ENCODE measurements at places on chromosomes 7 and 10.

DNA sequence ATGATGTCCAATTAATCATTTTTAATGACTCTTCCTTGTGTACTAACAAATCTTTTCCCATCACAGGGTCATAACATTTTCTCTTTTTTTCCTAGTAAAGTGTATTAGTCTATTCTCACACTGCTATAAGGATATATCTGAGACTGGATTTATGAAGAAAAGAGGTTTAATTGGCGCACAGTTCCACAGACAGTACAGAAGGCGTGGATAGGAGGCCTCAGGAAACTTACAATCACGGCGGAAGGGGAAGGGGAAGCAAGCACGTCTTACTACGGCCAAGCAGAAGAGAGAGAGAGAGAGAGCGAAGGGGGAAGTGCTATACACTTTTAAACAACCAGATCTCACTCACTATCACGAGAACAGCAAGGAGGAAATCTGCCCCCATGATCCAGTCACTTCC, 359.4 kb upstream of the NFE2L3 start:
- no peak for DNase-seq

DNA sequence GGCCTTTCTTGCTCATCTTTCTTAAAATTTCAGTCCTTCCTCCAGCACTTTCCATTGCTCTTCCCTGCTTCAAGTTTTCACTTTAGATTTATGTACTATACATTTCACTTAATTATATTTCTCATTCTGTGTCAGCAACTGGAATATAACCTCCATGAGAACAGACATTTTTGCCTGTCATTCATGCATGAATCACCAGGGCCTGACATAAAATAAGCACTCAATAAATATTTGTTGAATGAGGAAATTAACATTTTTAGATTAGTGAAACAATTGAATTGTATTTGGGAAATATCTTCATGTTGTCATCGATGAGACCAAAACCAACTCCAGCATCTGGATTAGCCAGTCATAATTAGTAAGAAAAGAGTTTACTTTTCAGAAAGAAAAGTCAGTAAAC, 6.1 kb downstream of the SAMD9L start:
- no peak for DNase-seq

GRCh38 chr7:48637382-48637781, 287.0 kb upstream of the CDC14C start:
- no peak for DNase-seq

- no peak for DNase-seq
Measured at GRCh38 chr10:30348378-30348776, 701 bp downstream of the MTPAP start.

DNA sequence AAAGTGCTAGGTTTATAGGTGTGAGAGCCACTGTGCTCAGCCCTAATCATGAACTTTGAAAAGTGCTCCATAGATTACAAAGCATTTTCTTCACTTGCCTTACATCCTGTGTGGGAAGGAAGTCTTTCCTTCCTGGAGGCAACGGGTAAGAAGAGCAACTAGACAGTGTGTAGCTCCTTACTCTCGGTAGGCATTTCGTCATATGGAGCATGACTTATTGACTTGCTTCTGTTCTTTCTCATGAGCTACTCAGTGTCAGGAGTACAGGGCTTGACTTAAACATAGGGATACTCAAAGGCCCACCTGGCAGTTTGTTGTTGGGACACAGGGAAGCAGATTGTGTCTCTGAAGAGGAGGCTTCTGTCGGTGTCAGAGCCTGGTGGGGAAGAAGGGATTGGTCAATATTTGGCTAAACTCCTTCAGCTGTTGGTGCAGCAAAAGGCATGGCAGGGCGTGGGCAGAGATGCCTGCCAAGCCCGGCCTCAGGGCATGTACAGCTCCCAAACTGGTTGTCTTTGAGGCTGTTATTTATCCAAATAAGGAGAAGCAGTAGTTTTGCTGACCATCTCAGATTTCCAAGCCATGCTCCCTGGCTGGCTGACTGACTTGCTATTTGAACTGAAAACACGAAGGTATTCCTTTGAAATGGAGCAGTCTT, 248.9 kb downstream of the KIAA1217 start:
- no peak for DNase-seq

DNA sequence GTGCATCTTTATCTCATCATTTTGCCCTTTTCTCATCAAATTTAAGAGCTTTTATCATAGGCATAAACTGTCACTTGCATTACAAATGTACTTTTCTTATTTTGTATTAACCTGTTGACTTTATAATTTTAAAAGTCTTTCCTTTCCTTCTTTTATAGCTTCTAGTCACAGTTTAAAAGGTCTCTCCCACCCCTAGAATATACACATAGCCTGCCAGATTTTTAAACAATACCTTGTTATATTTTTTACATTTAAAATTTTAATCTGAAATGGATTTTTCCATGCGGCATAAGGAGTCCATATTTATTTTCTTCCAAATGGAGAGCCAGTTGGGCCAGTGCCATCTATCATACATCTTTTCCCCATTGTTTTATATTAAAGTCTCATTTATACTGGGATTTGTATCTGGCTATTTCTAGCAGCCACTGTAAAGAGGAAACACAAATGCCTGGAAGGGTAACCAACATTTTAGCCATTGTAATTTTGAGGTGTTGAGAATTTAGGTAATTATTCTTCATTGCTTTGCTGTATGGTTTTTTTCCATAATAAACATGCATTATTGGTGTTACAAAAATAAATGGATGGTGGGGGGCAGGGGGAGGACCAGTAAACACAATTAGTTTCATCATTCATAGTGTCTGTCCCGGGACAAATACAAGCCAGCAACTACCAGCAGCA, 92.8 kb downstream of the CCDC71L start:
- no peak for DNase-seq

GRCh38 chr10:98436704-98437103, 10.0 kb downstream of the HPS1 start:
- DNase-seq: no peak

GRCh38 chr10:123726381-123726780, 60.2 kb downstream of the GPR26 start:
- DNase-seq: no peak

DNA sequence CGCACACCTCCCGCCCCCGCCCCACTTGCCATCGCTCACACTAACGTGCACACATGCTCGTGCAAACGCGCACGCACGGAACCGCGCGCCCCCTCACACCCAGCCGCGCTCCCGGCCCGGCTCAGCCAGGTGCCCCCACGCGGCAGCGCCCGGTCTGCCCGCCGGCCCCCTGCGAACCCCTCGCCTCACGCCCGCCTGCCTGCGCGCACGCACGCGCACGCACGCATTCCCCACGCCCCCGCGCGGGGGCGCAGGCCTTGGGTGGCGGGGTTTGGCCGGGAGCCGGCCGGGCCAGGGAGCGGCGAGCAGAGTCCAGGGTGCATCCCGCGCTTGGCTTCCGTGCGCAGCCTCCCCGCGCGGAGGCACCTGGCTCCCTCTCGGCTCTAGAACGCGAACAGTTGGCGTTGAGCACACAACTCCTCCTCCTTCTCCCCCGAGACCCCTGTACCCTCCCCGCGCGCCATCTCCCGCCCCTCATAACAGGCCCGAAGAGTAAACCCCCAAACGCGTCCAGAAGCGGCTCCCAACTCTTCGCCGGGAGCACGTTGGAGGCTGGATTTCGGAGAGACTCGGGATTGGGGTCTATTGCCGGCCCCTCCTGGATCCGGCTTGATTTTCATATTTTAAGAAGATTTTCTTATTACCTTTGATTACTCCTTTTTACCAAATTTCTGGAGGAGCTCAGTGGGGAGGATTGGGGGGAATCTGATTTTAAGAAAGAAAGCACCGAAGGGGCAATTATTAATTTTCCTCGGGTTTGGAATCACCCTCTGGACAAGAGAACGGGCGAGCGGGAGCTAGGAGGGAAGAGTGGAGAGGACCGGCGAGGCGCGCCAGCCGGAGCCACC, 527 bp upstream of the SORCS3 start:
- DNase-seq: no peak

GRCh38 chr10:131921184-131921583, 20.4 kb downstream of the PPP2R2D start:
- DNase-seq: no peak

DNA sequence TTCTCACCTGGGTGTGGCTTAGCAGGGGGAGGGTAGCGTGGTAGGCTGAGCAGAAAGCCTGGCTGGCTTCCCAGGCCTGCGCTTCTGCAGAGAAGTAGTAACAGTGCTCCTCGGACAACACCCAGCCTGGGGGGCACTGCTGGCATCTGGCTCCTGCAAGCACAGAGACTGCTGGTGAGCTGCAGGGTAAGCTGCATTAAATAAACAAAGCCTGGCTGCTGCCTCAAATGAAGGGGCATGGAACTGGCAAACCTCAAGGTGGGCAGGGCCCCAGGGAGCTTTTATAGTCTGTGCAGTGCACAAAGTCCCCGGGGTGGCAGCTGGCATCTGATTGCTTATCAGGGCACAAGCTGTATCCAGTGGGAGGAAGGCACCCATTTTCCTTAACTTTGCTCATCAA, 3.9 kb downstream of the KLRG2 start:
- no peak for DNase-seq

DNA sequence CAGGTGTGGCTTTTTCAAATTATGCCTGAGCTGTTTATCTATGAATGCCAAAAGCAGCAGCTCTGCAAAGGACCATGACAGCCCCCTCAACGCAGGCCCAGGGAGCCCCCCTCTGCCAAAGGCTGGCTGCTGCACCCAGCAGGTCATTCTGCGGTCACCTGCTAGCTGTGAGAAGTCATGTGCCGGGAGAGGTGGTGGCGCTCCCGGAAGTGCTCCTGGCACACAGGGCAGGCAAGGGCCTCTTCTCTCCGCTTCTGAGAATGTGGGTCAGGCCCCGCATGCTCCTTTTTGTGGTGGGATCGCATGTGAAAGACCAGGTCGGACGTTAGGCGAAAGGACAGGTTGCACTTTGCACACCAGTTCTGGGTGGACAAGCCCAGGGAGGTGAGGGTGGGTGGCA, 16.4 kb downstream of the ZNF488 start:
- DNase-seq: no peak

DNA sequence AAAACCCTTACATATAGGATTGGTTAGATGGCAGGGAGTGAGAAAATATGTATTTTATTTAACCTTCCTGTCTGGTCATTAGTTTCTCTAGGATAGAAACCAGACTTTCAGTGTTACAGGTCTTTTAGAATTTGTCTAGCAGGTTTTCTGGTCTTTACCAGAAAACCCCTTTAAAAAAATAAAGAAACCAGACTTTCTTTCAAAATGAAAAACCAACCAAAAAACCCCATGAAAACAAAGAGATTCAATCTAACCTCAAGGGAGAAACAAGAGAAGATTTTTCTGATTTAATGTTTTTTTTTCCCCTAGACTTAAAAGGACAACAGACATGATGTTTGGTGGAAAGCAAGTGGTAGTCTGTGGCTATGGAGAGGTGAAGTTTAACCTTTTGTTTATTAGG, 28.7 kb upstream of the STRIP2 start:
- DNase-seq: no peak

GRCh38 chr10:21078410-21079329, 181.6 kb upstream of the NEBL start:
- peak; percentile 22 for DNase-seq

DNA sequence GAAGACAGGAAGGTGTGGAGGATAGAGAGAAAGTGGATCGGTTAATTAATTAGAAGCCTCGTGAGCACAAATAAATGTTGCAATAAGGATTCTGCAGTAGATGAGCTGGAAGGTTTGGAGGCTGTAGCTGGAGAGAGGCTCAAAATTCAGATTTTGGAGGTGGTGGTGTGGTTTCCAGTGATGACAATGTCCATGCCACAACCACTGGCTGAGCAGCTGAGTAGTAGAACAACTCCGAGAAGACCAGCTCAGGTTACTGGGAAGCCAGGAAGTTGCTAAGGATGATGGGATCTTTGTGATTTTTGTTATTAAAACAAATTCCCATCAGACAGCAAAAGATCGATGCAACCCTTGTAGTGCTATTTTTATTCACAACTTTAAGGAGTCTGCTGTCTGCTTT, 7.7 kb downstream of the SLC26A4 start:
- no peak for DNase-seq

GRCh38 chr10:117165538-117166417, 27.7 kb upstream of the VAX1 start:
- peak; percentile 9 for DNase-seq

DNA sequence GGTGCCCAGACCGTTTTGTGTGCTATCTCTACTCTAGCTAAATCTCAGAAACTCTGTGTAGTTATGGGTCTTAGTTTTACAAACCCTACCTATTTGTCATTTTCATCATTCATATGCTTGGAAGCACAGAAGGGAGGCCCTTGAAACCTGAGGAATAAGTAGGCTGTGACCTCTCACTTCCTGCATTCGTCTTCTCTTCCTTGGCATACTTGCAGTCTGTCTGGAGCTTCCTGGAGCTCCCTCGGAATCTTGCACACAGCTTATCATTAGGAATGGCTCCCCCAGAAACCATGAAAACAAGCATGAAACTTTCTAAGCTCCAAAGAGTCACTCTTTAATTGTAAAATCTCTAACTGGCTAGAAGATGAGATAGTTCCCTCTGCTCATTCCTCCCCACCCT, 376.9 kb upstream of the MYO3A start:
- no peak for DNase-seq

GRCh38 chr7:42491106-42491505, 254.1 kb upstream of the GLI3 start:
- DNase-seq: no peak

DNA sequence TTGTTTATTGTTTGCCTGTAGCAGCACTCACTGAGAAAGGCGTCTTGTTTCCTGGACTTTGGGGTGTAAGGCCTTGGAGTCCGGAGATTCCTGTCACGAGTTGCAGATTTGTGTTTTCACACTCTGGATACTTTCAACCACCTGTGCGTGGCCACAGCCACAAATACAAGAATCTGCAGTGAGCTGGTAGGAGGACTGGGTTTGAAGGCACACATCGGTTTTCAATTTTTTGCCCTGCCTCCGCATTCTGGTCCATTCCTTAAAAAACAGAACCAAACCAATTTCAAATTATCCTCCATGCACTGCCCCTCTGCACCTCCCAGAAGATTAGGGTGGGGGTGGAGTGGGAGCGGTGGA, 619 bp downstream of the EXOC4 start:
- no peak for DNase-seq

DNA sequence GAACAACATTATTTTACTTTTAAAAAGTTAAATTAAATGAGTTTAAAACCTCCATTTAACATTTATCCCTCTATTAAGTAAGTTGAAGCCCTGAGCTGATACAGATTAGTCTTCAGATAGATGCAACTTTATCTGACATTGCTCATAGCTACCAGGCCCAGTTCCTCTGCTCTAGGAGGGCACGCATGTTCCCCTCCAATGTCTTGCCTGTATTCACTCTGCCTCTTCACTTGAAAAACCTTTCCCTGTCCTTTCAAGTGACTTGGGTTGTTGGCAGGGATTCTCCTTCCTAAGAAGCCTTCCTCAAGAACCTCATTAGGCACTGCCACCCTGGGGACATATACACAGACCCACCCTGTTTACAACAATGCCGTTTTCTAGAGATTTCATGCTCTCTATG, 270.4 kb downstream of the RELN start:
- no peak for DNase-seq

All from HL-60 (cell line).